ENCODE measurements at places on chromosomes 3 and 15. TPM values are rescaled to one million over a fixed set of nuclear protein-coding genes. Genes with fewer than 3 reads are reported as not detected.

DNA sequence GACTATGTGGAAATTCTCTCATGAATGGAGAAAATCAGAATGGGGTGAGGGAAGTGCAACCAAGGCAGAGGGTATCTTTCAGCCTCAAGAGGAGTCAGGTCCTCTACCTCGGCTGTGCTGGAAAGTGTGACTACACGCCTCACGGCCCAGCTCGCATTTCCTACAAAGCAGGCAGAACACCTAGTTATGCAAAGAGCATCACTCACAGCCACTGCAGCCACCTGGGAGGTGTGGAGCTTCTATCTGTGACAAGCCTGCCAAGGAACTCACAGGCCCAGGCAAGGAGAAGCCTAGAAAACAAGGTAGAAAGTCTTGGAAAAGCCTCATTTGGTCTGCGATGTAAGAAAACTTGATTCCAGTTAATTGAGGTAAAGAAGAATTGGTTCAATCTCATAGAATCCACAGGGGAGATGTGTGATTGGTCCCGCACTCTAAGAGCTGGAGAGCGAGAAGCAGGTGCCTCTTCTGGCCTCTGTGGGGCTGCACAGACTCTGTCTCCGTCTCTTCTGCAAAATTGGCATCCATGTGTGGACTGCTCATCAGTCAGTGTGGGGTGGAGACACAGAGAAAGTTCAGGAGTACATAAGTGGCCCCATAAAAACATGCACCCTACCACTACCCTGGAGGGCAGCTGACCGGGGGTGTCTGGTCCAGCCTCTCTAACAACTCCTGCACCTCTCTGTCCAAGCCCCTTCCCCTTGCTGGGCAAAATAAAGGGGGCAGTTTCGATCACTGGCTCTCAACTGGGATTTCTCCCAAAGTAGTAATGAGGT is 76.8 kb downstream of the TAMM41 start:
- no peaks in the 10 kb centered on the region for H3K36me3 ChIP-seq
- H3K27me3 ChIP-seq, result no peaks in the 10 kb centered on the region
- H3K4me1 ChIP-seq, result no peaks in the 10 kb centered on the region
- DNase-seq, result no peak

- DNase-seq, result no peak
- peaks cover 2% of the 10 kb centered on the region for H3K36me3 ChIP-seq
- H3K27ac ChIP-seq, result peak overlapping the region; percentile 6
- no peak overlapping the region for H3K4me3 ChIP-seq
- peaks cover 4% of the 10 kb centered on the region for H3K4me1 ChIP-seq
- H3K27me3 ChIP-seq, result no peaks in the 10 kb centered on the region
Observed at GRCh38 chr15:85649372-85649771, 145.4 kb downstream of the KLHL25 start.

DNA sequence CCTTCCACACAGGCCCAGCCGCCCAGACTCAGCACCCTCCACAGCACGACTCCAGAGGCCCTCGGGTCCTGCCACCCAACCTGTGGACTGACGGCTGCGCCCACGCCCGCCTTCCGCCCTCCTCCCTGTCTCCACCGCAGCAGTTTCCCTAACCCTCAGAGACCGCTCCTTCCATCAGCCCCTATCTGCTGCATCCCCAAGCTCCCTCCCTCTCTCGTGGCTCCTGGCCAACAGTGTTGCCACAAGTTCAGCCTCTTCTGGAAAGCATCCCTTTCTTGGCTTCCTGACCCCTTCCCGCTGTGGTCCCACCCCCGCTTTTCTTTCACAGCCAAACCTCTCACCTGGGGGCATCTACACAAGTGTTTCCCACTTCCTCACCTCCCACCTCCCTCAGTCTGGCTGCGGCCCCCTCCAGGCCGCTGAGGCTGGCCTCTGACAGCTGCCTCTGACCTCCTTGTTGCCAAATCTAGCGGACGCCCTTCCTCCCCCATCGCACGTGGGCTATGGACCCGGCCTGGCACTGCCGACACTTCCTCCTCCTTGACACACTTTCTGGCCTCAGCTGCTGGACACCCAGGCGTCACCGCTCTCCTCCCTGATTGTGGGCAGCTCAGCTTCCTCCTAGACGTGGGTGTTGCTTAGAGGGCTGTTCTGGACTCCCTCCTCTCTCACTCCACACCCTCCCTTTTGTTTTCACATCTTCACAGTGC is 168.8 kb upstream of the TLE3 start:
- no peaks in the 10 kb centered on the region for H3K36me3 ChIP-seq
- H3K27me3 ChIP-seq, result no peaks in the 10 kb centered on the region
- H3K27ac ChIP-seq, result no peak overlapping the region
- DNase-seq, result peak; percentile 90
- H3K4me1 ChIP-seq, result no peaks in the 10 kb centered on the region

DNA sequence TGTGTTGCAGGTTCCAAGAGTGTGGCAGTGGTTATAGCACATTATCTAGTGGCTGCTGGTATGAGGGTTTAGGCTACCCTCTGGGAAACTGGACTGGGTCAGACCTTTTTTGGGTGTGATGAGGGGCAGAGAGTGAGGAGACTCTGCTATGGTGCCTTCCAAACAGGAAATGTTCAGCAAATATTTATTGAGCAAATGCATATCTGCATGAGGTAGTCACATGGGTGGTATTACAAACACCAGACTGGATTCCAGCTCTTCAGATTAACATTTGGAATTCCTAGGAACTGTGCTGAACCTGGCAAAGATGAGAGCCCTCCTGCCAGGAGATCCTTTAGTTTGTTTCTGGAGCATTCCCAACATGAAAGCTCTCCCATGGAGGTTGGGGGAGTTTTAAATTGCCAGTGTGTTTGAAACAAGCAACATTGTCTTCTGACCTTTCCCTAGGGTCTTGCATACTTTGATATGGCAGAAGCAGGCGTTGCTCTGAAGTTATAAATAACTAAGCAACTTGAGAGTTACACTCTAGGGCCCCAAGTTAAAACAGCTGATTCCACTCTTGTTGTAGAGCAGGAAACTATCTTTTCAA is 341.2 kb upstream of the C2CD4B start:
- H3K27ac ChIP-seq, result peak overlapping the region; percentile 94
- H3K36me3 ChIP-seq, result no peaks in the 10 kb centered on the region
- peaks cover 2% of the 10 kb centered on the region for H3K4me1 ChIP-seq
- H3K27me3 ChIP-seq, result no peaks in the 10 kb centered on the region
- H3K4me3 ChIP-seq, result no peak overlapping the region
- no peak for DNase-seq

GRCh38 chr3:181264486-181264885 is 274.9 kb upstream of the DNAJC19 start:
- H3K36me3 ChIP-seq, result no peaks in the 10 kb centered on the region
- H3K4me1 ChIP-seq, result no peaks in the 10 kb centered on the region
- no peak overlapping the region for H3K4me3 ChIP-seq
- DNase-seq, result no peak
- H3K27me3 ChIP-seq, result no peaks in the 10 kb centered on the region

DNA sequence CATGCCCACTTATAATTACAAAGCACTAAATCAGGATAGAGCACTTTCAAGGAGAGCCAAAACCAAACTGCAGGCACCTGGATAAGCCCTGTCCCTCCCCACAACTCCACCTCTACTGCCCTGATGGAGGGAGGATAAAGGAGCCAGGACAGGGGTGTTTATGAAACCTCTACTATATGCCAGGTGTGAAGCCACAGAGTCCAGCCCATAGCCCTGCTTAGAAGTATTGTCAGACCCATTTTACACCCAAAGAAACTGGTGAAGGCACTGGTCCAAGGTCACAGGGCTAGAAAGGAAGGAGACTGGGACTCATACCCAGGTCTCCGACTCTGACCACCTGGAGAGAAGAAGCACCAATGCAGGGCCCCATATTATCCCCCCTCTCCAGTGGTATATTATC is 48.7 kb downstream of the SH3BP5 start:
- no peak overlapping the region for H3K4me3 ChIP-seq
- no peak overlapping the region for H3K27ac ChIP-seq
- H3K4me1 ChIP-seq, result no peaks in the 10 kb centered on the region
- no peaks in the 10 kb centered on the region for H3K27me3 ChIP-seq
- no peaks in the 10 kb centered on the region for H3K36me3 ChIP-seq
- peak; percentile 6 for DNase-seq

- H3K4me1 ChIP-seq, result no peaks in the 10 kb centered on the region
- H3K27me3 ChIP-seq, result no peaks in the 10 kb centered on the region
- no peaks in the 10 kb centered on the region for H3K36me3 ChIP-seq
Observed at GRCh38 chr3:164306042-164306441, 772.3 kb downstream of the SI start.

- no peak for DNase-seq
- H3K4me1 ChIP-seq, result peaks cover 2% of the 10 kb centered on the region
- H3K27ac ChIP-seq, result no peak overlapping the region
- H3K4me3 ChIP-seq, result no peak overlapping the region
- no peaks in the 10 kb centered on the region for H3K36me3 ChIP-seq
Observed at GRCh38 chr3:115825046-115825445, 201.7 kb downstream of the GAP43 start.

- H3K4me1 ChIP-seq, result no peaks in the 10 kb centered on the region
- no peak overlapping the region for H3K4me3 ChIP-seq
- no peaks in the 10 kb centered on the region for H3K27me3 ChIP-seq
- no peak overlapping the region for H3K27ac ChIP-seq
Observed at GRCh38 chr3:2897821-2898220, 212.4 kb downstream of the IL5RA start.

Gene SLC9A9
- 45.8 TPM for total RNA-seq

Gene GPR62
- not detected for total RNA-seq

Gene ENTPD3
- 1.6 TPM for total RNA-seq

Gene TTLL13
- not detected for total RNA-seq

All from aorta (tissue), 5 donors.